Right cardiac atrium (tissue), 5 donors: ENCODE measurements at places on chromosomes 11 and 22. TPM values are rescaled to one million over a fixed set of nuclear protein-coding genes. Genes with fewer than 3 reads are reported as not detected.

- DNase-seq = no peak
Observed at GRCh38 chr11:34238533-34238932, 119.3 kb downstream of the ABTB2 start.

- DNase-seq = peak; percentile 43
Observed at GRCh38 chr11:10305262-10305963, 540 bp downstream of the ADM start.

- DNase-seq = no peak
Observed at GRCh38 chr22:29673361-29674066, 46.3 kb upstream of the CABP7 start.

DNA sequence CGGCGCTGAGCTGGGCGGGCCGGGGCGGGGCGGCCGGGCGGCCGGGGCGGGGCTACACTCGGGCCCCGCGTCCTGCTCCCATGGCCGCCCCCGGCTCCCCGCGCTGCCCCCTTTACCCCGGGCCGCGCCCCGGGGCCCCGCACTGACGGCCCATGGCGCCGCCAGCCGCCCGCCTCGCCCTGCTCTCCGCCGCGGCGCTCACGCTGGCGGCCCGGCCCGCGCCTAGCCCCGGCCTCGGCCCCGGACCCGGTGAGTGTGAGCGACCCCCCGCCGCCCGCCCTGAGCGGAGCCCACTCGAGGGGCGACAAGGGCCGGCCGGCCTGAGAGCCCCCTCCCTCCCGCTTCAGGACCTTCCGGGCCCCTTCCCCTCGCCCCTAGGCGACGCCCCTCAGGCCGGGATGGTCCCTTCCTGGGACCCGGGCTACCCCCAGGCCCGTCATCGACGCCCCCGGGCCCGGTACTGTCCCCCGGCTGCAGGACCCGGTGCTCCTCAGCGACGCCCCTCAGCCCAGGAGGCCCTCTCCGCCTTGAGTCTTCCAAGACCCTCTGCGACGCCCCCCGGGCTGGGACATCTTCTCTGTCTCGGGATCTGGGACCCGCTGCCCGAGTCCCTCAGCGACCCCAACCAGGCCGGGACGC, at the start of gene KREMEN1:
KREMEN1 (plus strand) TSS at position 57 of the 639 bp plus-strand sequence; CDS start at position 153, 96 bp downstream.
- peak; percentile 72 for DNase-seq

- DNase-seq = no peak
Observed at GRCh38 chr11:97645736-97646135, 1255.9 kb downstream of the JRKL start.

DNA sequence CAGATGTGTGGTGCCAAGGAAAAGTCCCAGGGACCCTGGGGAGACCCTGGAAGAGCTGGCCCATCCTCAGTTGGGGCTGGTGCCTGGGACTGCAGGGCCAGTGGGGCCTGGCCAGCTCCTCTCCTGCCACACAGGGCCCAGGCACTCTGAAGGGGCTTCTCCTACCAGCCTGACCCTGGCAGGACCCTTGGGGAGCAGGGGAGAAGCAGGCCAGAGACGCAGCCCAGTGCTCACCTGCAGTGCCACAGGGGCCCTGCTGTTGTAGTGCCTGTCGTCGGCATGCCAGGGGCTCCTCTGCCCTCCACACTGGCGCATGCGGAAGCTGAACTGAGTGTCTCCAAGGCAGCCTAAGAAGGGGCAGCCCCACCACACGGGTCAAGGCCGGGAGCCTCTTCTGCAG, 9.1 kb downstream of the DENND6B start:
- DNase-seq = no peak

DNA sequence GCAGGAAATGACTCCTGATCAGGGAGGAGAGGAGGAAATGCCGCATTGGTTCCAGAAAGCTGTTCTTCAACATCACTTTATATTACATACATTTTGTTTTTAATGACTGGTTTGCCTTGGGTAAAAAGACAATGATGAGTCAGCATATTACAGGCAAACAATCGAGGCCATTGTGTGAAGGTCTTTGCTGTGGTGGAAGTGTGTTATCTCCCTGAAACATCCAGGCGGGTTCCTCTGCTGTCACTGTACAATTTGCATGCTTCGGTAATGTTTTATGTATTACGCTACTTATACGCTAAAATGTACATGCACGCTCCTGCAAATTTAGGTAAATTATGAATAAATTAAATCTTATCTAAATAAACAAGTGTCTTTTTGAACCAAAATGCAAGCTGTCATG, 161.1 kb downstream of the KIRREL3 start:
- DNase-seq = no peak

DNA sequence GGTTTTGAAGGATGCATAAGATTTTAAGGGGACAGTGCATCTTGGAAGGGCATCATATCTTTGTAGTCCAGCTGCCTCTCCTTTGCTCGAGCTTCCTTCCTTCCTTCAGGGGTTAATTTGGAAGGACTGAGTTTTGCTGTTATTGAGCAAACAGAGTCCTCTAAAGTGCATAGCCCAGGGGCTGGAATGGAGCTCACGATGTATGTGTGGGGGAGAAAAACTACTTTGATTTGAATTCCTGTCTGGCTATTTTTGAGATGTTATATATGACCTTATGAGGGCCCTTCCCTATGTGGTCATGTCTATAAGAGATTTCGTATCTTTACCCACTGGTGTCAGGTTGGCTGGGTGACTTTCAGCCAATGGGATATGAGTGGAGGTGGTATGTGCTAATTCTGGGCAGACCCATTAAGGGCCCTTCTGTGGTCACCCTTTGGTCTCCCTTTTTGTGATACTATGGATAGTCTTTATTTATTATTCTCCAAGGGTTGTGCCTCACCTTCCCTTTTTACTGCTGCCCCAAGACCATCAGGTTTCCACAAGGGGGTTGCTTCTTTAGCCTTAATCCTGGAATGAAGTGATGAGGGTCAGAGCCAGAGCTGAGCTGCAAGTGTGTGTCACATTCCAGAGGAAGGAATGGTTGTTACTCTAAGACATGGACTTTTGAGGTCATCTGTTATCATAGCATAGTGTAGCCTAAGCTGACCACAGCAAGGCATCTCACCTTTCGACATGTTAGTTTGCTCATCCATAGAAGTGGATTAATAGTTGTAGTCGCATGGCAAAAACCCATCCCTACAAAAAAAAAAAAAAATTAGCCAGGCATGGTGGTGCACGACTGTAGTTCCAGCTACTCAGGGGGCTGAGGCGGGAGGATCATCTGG, 54.6 kb downstream of the LRRC74B start:
- DNase-seq = no peak

GRCh38 chr22:46240506-46240905, 9.6 kb downstream of the CDPF1 start:
- no peak for DNase-seq

- peak; percentile 74 for DNase-seq
Observed at GRCh38 chr11:62171261-62171723, 18.7 kb upstream of the SCGB1D1 start.

DNA sequence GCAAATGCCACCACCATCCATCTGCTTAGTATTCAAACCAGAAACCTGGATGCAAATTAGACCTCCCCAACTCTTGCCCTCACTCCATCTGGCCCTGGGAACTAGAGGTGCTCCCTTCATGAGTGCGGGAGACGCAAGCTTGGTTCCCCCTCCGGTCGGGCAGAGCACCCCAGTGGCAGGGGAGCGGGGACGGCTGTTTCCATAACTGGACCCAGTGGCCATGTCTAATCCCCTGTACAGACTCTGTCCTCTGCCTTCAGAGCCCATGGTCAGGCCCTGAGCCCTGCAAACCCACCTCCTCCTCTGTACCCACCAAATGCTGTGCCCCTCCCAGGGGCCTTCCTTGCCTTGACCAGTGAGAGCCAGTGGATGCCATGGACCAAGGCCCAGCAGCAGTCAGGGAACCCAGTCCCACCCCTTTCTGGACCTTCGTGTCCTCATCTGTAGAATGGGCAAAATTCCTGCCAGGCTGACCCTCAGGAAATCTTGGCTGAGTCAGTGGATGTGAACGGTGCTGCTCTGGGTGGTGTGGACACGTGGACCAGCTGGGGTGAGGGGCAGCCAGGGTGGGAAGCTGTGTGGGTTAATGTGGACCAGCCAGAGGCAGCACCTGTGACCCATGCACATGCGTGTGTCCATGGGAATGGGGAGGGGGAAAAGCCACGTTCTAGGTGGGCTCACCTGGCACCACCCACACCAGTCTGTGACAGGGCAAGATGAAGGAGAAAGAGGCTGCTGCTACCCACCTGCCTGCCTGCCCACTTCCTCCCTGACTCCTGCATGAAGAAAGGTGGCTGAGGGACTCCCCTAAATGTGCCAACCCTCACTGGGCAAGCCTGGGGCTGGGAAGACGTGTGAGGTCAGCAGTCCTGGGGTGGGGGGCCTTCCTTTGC, 72.8 kb downstream of the LRRC32 start:
- DNase-seq = no peak

GRCh38 chr11:44893846-44894617, 56.7 kb downstream of the TP53I11 start:
- peak; percentile 80 for DNase-seq

GRCh38 chr11:36141196-36141953, 147.8 kb downstream of the COMMD9 start:
- DNase-seq = no peak

- no peak for DNase-seq
Observed at GRCh38 chr11:131522851-131523250, 152.4 kb downstream of the NTM start.

DNA sequence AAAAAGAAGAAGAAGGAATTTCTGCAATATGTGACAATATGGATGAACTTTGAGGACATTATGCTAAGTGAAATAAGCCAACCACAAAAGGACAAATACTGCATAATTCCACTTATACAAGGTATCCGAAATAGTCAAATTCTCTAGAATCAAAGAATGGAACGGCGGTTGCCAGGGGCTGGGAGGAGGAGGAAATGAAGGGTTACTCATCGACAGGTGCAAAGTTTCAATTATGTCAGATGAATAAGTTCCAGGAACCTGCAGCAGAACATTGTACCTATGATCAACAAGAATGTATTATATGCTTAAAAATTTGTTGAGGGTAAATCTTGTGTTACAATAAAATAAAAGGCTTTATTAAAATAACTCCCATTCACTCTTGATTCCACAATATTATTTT, 49.0 kb downstream of the SC5D start:
- DNase-seq = no peak

DNA sequence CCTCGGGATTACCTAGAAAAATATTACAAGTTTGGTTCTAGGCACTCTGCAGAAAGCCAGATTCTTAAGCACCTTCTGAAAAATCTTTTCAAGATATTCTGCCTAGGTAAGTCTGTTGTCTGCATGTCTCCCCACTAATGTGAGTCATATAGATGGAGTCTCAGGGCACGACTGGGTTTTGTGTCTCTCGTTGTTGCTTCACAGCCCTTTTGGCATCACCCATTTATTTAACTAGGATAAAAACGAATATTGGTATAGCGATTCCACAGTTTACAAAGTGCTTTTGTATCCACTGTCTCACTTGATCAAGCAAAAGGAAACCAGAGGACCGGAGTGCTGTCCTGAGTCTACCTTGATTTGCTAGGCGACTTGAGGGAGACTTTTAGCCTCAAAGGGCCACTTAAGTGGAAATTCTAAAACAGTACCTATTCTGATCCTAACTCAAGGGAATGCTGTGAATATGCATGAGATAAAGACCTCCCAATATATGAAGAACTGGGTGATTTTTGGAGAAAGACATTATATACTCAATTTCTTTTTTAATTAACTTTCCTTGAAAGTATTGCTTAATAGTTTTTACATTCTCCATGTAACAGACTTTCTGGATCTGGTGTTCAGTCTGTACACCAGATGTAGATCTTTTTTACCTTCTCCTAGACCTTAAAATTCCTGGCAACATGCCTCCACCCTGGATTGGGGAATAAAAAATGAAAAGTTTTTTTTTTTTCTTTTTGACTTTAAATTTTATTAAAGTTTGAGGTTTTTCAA, 590 bp downstream of the NNMT start:
- no peak for DNase-seq

DNA sequence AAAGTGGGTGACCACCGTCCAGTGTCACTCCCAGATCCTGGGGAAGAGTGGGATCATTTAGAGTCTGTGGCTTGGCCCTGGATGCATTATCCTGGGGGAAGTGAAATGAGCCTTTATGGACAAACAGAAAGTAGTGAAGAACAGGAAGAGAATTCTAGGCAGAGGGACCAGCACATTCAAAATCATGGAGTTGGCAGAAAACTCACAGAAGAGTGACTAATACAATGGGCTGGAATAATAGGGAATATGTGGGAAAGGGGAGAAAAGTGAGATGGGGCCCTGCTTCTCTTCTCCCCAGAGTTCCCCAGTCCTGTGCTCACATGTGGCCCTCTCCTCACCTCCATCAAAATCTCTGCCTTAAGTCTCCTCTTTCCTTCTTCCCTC, 84.3 kb downstream of the CCDC81 start:
- no peak for DNase-seq

DNA sequence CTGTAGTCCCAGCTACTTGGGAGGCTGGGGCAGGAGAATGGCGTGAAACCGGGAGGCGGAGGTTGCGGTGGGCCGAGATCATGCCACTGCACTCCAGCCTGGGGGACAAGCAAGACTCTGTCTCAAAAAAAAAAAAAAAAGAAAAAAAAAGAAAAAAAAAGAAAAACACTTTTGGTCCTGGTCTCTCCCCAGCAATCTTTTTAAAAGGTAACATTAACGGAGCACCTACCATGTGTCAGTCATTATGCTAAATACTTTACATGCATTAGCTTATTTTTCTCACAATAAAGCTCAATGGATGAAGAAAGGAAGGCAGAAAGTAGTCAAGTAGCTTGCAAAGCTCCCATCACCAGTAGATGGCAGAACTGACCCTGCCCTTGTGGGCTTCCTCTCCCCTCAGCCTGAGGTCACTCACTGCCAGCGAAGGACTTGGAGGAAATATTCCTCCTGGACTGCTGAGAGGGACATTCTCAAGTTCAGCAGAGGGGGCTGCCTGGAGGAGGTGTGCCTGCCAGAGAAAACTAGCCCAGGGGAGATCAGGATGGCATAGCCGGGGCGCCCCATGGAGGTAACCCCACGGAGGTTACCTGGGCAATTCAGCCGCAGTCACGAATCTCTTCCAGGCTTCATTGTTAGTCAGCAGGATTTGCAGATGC, 15.5 kb downstream of the APOL3 start:
- peak; percentile 79 for DNase-seq

- DNase-seq = no peak
Observed at GRCh38 chr11:60338053-60338452, 11.0 kb downstream of the MS4A6E start.

DNA sequence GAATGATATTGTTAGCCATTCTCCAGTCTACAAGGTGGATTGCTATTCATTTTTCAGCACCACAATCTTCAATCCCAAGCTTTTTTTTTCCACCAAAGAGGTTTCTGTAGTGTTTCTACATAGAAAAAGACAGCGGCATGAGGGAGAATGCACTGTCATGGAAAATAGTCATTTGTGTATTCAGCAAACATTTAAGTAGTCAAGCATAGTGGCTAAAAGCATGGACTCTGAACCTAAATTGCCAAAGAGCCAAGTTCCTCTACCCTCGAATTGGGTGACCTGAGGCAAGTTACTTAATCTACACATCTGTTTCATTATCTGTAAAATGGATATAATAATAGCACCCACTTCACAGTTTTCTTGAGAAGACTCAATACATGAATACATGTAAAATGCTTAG, 14.2 kb downstream of the GAS2 start:
- no peak for DNase-seq

The RIBC2 gene
- total RNA-seq = 0.29 TPM

The SERHL2 gene
- total RNA-seq = 4.9 TPM

The CCDC87 gene
- 0.53 TPM for total RNA-seq

The MAPK12 gene
- total RNA-seq = 10.5 TPM

The RPS13 gene
- total RNA-seq = 817 TPM

The CRYBB1 gene
- 1.1 TPM for total RNA-seq

The FXYD6 gene
- total RNA-seq = 45.5 TPM

The MOGAT2 gene
- total RNA-seq = not detected

The C11orf65 gene
- total RNA-seq = 0.44 TPM

The HBE1 gene
- not detected for total RNA-seq

The APOC3 gene
- total RNA-seq = not detected

The FAT3 gene
- 1.1 TPM for total RNA-seq

The DERL3 gene
- 11.4 TPM for total RNA-seq

The DGAT2 gene
- 18.0 TPM for total RNA-seq

The EFEMP2 gene
- 140 TPM for total RNA-seq

The PNPLA3 gene
- not detected for total RNA-seq
